Activated naive CD4-positive, alpha-beta T cell treated with anti-CD3 and anti-CD28 coated beads for 36 hours (primary cell): ENCODE measurements at places on chromosomes 5 and 9. TPM values are rescaled to one million over a fixed set of nuclear protein-coding genes. Genes with fewer than 3 reads are reported as not detected.
A peak's percentile ranks its signal among the peaks of the same experiment; 100 is the strongest.

The ERCC6L2 gene
- 20.6 TPM for total RNA-seq

- no peak for DNase-seq
These were observed 9.3 kb downstream of the NAIF1 start for GRCh38 chr9:128057724-128058409.

DNA sequence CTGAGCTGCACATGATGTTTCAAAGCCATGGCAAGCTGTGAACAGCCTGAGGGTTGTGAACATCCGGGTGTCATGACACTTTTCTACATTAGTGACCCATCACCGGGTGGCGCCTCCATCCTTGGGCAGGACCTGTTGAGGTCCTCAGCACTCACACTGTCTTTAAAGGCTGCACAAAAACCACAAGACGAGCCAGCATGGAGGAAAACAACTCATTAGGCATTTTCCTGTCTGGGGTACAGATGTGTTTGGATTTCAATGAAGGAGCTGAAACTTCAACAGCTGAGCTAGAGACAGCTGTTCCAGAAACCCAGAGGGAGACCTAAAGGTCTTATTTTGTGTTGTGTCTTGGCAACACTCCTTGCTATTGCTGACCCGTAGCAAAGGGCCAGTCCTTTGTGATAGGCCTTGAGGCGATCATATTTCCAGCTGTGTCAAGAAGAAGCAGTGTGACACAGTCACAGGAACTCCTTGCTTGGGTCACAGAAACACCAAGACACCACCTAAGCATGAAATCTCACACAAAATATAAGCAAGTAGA is 151.8 kb upstream of the VLDLR start:
- DNase-seq, result peak; percentile 44

DNA sequence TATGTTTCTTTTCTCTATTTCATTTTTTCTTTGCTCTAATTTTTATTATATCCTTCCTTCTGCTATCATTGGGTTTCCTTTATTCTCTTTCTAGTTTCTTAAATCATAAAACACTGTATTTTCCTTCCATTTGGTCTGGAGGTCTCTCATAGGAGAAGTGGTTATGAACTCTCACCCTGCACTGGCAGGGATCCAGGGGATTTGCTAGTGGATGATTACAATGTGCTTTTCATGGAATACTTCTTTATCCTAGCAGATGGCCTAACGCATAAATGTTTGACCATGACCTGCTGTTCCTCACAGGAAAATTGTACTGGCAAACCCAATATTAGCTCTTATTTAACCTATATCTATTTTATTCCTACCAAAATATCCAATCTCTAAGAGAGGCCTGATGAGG is 31.5 kb upstream of the SGCD start:
- DNase-seq, result no peak

DNA sequence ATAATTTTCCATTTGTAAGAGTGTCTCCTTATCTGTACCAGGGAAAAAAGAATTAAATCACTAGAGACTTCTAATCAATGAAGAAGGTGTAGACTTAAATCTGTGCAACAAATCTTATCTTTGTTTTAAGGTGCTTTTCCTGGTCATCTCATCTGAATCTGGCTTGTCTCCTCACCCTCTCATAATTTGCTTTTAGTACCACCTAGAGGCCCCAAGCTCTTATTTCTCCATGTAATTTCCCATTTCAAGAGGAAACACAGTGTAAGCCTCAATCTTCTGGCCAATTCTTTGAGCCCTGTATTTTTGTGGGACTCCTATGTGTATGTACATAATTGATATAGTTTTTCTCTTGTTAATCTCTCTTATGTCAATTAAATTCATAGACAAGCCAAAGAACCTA is 1975.3 kb upstream of the CDH6 start:
- no peak for DNase-seq
